Cardiac fibroblast (primary cell): ENCODE measurements at places on chromosomes 4 and X.
A peak's percentile ranks its signal among the peaks of the same experiment; 100 is the strongest.

DNA sequence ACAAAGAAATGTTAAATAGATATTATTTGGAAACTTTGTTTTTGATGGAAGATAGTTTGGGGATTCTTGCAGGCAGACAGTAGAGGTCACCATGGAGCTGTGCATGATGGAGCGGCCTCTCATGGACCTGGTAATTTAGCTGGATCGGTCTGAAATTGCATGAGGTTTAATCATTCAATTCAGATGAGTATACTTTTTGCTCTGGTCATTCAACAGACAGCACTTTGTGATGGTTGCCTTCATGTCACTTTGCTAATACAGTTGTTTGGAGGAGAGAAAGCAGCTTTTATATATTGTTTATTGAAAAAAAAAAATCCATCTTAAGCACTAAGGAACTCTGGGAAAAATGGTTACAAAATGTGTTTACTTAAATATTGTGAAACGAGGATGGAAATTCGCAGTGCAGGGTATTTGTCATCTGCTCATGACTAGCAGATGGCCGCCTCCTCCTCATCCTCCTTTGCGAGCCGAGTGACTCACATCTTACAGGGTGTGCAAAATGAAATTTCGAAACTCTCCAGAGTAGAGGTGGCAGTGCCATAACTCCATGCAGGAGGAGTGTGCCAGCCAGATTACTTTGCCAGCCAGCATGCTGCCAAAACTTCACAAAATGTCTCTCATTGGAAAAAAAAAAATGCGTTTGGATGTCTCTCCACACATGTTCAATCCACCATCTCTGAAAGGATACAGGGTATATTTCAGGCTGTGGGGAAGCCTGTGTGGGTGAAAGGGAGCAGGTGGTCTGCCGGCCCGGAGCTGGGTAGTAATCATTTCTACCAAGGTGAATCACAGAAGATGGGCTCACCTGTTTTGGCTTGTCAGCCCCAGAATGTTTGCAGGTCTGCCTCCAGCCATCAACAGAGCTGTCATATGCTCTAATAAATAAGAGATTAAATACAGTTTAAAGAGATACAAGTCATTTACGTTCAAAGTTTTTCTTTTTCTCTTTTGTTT is 314.9 kb upstream of the DIPK2B start:
- DNase-seq = peak; percentile 90

DNA sequence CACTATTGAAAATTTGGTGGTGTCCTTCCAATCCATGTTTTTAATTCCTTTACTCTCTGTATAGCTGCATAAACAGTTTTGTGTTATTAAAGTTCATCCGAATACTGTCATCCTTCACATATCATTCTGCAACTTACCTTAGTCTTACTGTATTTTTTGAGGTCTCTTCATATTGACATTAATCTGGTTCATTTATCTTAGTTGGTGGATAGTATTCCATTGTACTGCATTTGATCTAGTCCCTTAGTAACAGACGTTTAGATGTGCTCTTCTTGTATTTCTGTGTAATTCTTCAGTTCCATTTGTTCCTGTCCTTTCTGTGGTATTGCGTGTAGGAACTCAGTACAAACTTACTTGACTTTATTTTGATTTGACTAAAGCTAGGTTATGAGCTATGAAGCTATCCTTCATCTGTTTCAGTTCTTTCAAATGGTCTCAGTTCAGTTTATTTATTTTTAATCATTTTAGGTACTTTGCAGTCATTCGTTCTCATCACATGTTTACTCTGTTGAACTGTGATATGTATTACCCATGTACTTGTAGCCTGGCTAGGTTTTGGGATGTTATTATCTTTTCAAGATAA is 41.3 kb downstream of the RAPGEF2 start:
- no peak for DNase-seq

DNA sequence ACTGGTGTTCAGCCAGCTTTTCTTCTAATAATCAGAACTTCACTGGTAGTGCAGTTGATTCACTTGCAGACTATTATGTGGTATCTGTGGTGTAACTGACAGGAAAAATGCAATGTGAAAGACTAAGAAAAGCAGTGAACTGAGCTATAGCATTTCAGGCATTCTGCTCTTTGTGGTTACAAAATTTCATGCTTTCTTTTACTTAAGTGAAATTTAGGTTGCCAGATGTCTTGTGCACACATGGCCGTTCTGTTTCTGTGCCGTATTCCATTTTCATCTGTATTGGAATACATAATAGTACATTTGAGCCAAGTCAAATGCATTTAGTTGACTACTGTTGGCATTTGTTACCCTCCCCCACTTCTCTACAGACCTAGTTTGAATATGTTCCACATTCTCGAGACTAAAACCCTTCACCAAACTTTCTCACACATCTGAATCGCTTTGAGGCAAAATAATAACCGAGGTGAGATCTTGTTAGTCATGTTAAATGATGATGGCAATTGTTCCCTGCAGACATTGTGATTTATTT is 8.2 kb downstream of the RTL3 start:
- DNase-seq = peak; percentile 54

DNA sequence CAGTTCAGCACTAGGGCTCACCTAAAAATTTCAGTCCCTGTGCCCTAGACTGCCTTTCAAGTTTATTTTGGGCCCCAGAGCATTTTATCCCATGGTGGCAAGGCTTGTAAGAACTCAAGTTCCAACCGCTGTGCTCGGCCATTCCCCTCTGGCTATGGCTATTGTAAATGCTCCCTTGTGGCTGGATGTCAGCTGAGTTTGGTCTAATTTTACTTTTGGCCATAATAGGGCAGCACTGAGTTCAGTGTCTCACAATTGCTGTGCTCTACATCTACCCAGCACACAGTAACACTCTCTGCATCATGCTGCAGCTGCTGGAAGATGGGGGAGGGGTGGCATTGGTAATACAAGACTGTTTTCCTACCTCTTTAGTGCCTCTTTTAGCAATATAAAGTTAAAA is 210.8 kb upstream of the IRS4 start:
- DNase-seq = no peak

DNA sequence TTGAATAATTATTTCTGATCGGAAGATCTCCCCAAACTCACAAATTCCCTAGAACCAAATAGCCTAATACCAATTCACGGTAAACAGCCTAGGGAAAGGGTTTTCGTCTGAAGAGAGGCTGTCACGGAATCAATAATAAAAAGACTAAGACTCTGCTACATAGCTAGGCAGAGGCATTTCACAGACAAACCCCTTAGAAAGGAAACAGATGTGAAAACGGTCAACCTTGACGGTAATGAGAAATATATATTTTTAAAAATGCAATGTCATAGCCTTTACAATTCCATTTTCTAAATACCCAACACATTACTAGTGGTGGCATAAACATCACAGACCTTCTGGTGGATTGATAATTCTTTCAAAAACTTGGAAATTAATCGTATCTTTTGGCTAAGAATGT is 28.4 kb downstream of the PROM1 start:
- no peak for DNase-seq

DNA sequence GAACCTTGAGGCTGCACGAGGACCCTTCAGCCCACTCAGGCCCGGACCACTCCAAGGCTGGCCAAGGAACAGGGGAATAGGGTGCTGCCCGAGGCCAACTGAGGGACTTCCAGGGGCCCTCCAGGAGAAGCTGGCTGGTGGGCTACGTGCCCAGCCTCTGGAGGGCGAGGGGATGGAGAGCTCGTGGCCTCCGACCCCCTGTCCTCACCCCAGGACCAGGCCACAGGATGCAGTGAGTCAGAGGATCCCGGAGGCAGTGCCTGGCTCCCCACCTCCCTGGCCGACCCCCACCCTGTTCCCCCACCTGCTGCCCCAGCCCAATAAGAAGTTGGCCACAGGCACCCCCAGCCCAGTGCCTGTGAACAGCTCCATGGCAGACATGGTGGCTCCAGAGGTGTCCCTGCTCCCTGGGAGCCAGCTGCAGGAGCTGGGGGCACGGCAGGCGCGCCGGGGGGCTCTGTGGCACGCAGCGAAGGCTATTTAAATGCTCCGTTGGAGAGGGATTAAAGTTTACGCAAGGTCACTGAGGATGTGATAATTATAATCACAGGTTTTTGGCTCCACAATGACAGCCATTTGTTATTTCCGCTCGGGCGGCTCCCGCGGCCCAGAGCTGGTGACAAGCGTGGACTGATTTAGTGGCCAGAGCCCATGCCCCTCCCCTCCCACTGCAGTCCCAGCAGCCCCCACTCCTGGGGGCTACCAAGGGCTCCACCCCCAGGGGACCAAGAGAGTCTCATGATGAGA is 95.7 kb upstream of the NKX1-1 start:
- no peak for DNase-seq

- peak; percentile 50 for DNase-seq
Observed at GRCh38 chrX:149527705-149528104, 13.1 kb upstream of the EOLA1 start.

DNA sequence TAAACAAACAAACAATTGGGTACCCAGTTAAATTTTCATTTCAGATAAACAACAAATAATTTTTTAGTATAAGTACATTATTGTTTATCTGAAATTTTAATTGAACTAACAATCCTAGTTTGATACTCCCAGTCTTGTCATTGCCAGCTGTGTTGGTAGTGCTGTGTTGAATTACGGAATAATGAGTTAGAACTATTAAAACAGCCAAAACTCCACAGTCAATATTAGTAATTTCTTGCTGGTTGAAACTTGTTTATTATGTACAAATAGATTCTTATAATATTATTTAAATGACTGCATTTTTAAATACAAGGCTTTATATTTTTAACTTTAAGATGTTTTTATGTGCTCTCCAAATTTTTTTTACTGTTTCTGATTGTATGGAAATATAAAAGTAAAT is 2.9 kb downstream of the CXCL8 start:
- no peak for DNase-seq

DNA sequence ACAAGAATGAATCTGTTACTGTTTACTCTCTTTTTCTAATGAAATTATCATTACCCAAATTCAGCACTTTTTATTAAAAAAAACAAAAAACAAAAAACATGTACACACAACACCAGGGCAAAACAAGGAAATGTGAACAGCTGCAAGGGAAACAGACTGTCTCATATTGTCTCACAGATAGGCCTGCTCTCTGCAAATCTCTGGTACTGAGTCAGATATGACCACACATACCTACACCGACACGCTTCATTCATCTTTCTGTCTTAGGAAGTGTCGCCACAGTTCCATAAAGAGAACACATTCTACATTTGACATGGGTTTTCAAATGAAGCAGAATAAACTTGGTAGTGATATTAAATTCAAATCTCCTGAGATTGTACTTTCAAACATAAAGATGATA is 92.2 kb upstream of the GPR34 start:
- DNase-seq = peak; percentile 13

DNA sequence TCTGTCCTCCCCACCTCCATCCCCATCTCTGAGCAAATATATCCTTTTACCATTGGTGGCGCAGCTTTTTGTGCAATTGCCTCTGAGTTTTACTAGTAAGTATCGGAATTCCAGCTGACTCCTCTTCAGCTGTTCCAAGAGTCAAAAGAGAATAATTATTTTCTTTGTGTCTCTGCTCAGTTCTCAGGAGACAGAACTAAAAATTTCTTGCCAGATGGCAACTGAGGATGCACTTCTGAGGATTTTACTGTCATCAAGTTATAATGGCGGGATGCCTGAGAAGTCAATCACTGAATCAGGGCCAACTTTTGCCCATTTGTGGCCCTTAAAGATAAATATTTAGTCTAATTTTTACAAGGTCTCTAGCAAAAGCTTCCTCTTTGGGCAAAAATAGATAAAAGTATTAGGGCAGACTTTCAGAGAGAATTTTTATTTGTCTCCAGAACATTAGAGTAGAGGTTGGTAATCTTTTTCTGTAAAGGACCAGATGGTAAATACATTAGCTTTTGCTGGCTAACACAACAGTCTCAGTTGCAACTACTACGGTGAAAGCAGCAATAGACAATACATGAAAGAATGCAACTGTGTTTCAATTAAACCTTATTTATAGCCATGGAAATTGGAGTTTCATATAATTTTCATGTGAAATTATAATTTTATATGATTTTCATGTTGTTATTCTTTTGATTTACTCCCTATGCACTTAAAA is 15.6 kb upstream of the ADGRA3 start:
- DNase-seq = no peak

DNA sequence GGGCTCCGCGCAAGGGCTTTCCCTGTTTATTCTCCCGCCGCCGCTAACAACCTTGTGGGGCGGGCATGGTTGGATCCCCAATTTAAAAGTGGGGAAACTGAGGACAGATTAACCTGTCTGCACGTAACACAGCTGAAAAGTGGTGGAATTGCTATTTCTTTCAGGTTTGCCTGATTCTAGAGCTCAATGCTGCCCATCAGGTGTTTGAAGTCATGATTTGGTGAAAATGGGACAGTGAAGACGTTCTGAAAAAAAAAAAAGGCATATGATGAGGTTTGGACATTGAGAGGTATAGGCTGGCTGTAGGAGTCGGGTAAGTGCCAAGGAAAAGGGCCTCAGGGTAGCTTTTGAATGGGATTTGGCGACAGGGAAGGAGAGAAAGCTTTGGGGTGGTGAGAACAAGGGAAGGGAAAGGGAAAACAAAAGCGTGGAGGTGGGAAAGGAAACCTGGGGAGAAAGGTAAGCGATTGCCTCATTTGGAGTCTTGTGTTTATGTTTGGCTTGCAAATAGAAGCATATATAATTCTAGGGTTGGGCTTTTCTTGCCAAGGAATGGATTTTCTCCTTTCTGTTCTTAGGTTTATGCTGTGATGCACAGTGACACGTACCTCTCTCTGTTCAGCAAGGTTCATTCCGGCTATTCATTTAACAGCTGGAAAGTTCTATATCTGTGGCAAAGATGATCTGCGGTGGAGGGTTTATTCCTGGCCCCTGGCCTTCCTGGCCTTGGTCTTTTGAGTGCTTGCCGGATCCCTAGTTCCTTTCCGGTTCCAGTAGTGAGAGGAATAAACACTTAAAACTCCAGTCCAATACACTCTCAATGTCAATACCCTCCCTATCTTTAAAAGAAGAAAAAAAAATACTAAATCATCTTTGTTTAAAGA is 2.4 kb upstream of the STIM2 start:
- DNase-seq = no peak

DNA sequence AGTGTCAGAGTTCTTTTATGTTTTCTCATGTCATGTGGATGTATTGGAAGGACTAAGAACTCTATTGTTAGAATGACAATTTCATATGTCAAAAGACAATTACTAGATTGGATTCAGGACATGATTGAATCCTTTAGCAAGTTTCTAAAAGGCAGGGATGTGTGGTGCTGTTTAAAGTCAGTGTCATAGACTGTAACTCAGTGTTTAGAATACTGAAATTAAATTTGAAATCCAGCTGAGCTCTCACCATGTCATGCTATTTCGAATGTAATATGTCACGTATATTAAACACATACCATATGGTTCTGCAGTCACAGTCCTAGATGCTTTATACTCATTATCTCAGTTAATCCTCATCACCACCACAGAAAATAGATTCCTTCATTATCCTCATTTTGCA is 7.8 kb downstream of the GUCY1B1 start:
- no peak for DNase-seq

- no peak for DNase-seq
Observed at GRCh38 chrX:1472975-1473374, 20.3 kb upstream of the ASMTL start.
